CD4-positive, alpha-beta T cell treated with Interleukin-2 at 100 ng/mL for 4 hours (primary cell): ENCODE measurements at places on chromosomes 7 and 10.
A peak's percentile ranks its signal among the peaks of the same experiment; 100 is the strongest.

DNA sequence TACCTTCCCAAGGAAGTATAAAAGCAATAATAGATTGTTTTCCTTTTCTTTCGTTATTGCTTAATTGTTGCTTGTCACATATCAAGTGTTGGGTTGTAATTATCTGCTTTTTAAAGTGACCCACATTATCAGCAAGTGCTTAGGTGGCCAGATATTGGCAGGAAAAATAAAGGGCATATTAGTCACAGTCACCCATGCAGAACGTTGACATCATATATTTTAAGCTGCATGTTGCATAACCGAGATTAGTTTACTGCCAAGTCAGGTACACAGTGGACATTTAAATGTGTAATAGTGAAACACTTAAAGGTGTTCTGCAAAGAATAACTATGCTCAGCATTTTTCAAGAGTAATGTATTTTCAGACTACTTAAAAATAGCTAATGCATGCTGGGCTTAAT, 11.4 kb downstream of the NEBL start:
- DNase-seq: no peak

DNA sequence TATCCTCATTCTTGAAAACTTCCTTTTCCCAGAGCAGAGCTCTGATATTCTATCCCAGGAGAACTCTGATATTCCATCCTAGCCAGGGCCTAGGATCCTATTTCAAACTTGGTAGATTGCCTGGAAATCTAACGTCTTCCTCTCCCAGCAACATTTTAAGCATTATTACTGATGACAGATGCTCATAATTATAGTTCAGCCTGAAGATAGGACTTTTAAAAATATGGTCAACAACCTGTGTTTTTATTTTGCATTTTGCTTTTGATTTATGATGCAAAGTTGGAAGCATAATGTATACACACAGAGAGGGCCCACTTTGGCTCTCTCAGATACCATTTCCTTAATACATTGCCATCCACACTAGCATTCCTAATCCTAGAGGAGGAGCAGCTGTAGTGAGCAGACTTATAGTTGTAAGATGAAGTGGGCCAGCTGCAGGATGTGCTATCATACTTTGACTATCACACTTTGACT, 457.4 kb upstream of the TPK1 start:
- no peak for DNase-seq

DNA sequence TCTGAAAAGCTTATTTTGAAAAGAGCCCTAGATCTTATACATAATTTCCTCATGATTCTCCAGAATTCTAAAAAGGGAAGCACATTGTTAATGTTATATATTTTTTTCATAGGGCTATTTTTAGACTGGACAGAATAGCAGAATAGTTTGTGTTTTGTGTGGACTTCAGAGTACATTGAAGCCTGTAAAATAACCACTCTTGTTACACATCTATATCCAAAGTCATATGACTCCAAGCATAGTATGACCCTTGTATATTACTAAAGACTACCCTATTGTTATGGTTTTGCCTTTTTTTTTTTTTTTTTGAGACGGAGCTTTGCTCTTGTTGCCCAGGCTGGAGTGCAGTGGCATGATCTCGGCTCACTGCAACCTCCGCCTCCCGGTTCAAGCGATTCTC, 26.1 kb upstream of the FIS1 start:
- DNase-seq: no peak

GRCh38 chr10:18713077-18713476, 53.8 kb downstream of the ARL5B start:
- DNase-seq: no peak

DNA sequence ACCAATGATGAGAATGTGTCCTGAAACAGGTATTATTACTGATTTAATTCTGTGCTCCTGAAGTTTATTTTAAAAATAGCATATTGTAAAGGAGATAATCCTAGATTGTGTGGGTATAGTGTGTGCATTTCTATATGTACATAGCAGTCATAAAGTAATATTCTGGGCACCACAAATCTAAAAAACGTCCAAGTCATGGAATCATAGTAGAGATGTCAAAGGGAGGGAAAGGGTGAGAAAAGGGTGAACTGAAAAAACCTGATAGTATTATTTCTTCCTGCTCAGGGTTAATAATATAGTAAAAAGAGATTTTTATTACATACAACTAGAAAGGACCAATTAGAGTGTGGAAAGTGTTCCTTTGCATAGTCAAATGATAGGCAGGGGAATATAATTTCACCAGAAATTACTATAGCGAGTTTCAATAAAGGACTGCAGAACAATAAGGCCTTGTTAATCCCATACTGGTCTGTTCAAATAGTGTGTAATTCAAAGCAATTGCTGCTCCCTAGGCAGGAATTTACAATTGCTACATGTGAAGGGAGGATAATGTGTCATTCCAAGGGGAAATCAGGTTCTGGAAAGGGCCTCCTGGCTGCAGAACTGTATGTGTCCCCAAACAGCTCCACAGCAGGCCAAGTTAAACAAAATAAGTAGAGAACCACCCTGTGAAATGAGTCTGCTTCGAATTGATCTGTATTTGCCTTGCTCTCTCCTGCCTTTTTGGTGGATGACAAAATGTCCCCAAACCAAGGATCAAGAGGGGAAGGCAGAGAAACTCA, 42.5 kb upstream of the KMT2E start:
- no peak for DNase-seq

- no peak for DNase-seq
These were observed 289.8 kb upstream of the IMMP2L start for GRCh38 chr7:111852081-111852480.

GRCh38 chr7:92633211-92633906, 43.2 kb upstream of the FAM133B start:
- peak; percentile 76 for DNase-seq

GRCh38 chr10:80158598-80159127, 26.1 kb downstream of the PLAC9 start:
- DNase-seq: no peak

GRCh38 chr7:69922026-69922803, 323.9 kb downstream of the AUTS2 start:
- no peak for DNase-seq

GRCh38 chr7:116171094-116171493, 39.2 kb upstream of the TES start:
- no peak for DNase-seq

- DNase-seq: no peak
These were observed 89.3 kb upstream of the CUX1 start for GRCh38 chr7:101728128-101728527.

DNA sequence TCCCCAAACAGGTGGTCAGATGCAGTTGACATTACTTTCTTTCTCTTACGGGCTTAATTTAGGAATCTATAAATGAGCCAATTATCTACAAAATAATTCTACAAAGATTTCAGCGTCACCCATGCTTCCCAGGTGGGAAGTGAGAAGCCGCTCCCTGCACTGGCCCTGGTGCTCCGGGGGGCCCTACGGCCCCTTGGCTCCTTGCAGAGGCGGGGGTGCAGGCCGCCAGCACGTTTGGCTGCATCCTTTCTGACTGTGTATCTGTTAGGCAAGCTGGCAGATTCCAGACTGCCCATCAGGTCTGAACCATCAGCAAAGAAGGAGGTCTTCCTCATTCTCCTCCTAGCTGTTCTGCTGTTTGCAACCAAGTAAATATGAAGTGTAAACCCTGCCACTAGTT, 16.3 kb downstream of the VWC2 start:
- DNase-seq: no peak

GRCh38 chr10:12351889-12352288, 2.5 kb downstream of the CAMK1D start:
- DNase-seq: no peak

DNA sequence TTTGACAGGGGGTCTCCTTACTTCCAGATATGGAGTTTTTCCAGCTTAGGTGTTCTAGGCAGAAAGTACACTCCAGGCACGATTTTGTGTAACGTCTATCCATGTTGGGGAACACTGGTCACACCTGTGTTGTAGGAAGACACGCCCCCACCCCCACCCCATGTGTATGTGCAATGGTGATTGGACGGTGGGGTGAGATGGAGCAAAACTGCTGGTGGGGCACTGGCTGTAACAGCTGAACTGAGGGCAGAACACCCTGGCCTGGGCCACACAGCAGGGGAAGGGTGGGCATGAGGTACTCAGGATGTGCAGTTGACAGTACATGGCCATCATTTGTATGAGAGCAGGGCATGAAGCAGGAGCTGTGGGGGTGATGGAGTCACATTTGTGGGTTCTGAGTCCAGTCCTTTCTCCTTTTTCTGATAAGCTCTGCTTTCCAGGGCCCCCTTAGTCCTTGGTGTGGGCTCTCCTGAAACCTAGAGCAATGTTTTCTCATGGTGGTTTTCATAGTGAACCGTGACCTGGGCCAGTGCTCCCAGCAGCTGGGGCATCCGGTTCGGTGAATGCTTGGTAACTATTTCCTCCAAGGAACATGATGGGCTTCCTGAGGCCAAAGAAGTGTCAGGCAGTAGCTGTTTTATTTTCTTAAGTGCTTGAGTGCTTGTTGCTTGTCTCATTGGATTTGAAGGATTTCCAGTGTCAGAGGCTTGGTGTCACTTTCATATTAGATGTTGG, 63.4 kb upstream of the AQP1 start:
- no peak for DNase-seq

GRCh38 chr10:85098835-85099521, 770.6 kb downstream of the CCSER2 start:
- DNase-seq: no peak

DNA sequence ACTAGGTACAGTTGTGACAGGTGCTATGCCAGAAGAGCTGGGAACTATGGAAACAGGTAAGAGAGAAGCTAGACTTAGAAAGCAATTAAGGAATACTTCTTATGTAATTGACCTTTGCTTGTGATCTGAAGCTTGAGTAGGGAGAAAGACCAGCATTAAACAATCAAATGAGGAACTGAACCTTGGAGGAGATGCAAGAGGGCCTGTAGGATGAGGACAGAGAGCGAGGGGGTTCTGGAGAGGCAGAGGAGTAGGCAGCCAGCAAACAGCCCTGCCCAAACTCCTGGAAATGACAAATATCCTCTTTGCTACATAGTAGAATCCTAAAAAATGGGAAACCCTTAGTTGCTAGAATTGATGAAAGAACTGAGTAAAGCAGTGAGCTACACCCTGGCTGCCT, 41.6 kb upstream of the FAM204A start:
- no peak for DNase-seq

- no peak for DNase-seq
These were observed 980 bp downstream of the TMEM26 start for GRCh38 chr10:61452151-61452651.

DNA sequence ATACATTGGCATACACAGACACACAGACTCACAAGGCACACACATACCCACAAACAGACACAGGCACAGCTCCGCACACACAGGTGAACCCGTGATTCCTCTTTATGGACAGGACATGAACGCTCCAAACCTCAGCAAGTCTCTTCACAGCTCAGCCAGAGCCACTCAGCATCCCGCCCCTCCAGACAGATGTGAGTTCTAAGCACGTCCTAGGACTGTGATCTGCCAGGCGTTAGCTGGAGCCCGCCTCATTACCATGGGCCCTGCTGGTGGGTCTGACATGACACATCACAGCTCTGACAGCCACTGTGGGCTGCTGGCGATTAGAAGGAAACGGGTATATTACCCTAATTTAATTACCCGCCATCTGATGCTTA, 176.7 kb upstream of the PPP2R2D start:
- no peak for DNase-seq

DNA sequence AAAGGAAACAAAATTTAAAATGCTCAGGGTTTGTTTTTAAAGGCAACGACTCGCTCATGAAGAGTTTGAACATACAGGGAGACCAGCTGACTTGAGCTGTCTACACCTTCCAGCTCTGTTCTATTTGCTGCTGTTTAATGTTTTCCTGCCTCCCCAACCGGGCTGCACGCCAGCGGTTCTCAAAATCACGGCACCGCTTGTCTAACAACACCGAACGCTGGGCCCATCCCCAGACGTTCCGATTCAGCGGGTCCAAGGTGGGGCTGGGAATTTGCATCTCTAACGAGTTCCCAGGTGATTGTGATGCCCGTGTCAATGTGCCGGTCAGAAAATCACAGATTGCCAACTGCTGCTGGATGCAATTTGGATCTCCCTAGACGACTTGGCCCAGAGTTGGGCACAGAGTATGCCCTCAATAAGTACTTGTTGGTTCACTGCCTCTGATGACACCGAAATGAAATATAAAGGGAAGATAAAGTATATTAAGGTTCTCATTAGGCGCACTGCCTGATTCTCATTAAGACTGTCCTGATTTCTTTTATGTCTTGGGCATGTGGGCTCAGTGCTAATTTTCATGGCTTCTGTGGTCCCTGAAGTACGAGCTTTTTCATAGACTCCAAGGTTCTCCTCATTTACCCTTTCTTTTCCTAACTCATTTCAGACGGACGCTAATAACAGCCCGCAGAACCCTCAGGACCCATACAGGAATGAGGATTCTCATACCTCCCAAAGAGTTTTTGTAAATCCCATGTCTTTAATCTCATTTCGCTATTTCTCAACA, 28.5 kb downstream of the CELF2 start:
- DNase-seq: no peak

DNA sequence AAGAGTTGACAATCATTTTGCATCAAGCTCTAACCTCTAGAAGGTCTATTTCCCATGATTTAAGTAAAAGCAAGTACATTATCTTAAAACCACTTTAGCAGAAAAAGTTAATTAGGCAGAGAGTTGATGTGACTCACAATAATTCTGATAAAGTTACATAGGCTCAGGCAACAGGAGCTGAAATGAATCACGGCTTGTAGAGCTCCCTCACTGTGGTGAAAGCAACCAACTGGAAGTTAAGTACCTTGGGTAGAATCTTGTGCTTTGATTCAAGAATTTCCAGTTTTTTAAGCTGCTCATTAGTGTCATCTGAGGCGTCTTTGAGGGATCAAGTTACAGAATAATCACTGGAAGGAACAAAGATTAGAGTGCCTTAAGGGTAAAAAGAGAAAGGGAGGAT, 68.9 kb upstream of the NFE2L3 start:
- DNase-seq: no peak

GRCh38 chr7:103856929-103857328, 132.5 kb downstream of the RELN start:
- DNase-seq: no peak

- no peak for DNase-seq
These were observed 60.1 kb upstream of the ZPBP start for GRCh38 chr7:50153148-50153547.

DNA sequence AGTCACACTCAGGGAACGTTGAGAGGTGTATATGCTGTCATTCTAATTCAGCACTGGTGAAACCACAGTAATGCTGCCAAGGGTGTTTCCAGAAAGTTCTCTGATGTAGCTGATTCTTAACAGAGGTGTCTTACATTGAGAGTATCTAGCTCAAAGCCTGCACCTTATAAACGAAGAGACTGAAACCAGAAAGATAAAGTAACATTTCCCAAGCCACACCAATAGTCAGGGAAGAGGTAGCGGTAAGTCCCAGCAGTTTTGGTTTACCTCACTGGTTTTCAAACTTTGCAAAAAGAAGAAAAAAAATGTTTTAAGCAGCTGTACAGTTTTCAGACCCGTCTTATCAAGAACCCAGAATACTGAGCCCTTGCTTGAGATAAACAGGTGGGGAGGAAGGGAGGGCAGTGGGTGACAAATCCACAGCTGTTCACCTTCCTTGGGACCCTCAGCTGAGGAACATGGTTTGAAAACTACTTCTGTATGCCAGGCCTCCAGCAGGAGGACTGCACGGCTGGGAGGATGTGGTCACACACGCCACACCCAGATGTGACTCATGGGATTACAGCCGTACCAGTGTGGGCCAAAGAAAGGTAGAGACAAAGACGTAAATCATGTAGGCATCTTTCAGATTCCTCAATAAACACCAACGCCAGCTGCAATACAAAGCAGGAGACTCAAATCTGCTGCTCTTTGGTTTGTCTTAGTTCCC, 63.9 kb upstream of the GSDME start:
- peak; percentile 89 for DNase-seq

GRCh38 chr10:31098046-31098445, 66.4 kb upstream of the ZNF438 start:
- no peak for DNase-seq
